Hepatocyte (in vitro differentiated cells): ENCODE measurements at places on chromosomes 3 and 15. TPM values are rescaled to one million over a fixed set of nuclear protein-coding genes. Genes with fewer than 3 reads are reported as not detected.

DNA sequence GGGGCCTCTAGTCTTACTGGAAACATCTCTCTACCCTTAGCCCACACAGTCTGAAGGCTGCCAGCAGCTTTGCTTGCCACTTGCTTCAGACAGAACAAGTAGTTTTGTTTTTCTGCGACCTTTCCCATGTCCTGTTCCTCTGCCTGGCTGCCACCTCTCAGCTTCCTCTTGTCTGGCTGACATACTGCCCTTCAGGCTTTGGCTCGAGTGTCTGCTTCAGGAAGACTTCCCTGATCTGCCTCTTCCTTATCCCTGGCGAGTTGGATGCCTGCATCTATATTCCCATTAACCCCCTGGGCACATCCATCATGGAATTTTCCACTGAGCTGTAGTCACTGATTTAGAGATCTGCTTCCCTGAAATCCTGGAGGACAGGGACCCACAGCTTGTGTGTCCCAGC is 25.1 kb upstream of the CPNE9 start:
- no peak overlapping the region for H3K4me3 ChIP-seq
- H3K4me1 ChIP-seq = peaks cover 5% of the 10 kb centered on the region
- no peak overlapping the region for H3K27ac ChIP-seq

DNA sequence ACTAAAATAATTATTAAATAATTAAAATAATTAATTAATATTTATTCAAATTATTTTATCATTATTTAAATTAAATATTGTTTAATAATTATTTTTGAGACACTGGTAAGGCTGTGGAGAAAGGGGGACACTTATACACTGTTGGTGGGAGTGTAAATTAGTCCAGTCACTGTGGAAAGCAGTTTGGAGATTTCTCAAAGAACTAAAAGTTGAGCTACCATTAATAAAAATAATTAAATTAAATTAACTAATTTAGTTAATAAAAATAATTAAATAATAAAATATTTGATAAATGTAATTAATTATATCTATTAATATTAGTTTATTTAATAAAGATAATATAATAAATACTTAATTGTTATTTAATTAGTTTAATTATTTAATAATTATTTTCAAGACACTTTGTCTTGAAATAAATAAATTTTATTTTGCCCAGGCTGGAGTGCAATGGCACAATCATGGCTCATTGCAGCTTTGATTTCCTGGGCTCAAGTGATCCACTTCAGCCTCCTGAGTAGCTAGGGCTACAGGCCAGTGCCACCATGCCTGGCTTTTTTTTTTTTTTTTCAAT is 16.4 kb upstream of the TNIK start:
- H3K27me3 ChIP-seq = no peaks in the 10 kb centered on the region
- DNase-seq = no peak
- no peak overlapping the region for H3K4me3 ChIP-seq
- H3K27ac ChIP-seq = no peak overlapping the region
- H3K36me3 ChIP-seq = no peaks in the 10 kb centered on the region

The TTLL13 gene
- not detected in 2 replicates for total RNA-seq

DNA sequence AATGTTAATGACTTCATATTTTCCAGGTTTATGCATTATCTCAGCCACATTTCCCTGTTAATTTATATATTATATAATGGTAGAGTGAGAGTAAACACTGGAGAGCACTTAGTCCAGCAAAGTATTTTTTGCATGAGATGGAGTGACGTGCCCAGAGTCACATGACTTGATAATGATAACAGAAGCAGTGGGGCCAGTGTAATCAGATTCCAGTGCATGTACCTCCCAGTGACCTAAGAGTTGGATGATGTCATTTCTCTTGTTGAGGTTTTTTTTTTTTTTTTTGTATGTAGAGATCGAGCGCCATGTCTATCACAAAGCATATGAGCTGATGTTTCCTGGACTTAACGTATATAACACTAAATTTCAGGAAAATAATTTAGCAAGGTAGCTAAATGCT is 375.3 kb downstream of the CNTN6 start:
- H3K27ac ChIP-seq = no peak overlapping the region
- DNase-seq = no peak
- no peaks in the 10 kb centered on the region for H3K36me3 ChIP-seq
- H3K4me3 ChIP-seq = no peak overlapping the region

The CPNE9 gene
- not detected in 2 replicates for total RNA-seq

- no peaks in the 10 kb centered on the region for H3K36me3 ChIP-seq
- peak overlapping the region; percentile 14 for H3K27ac ChIP-seq
- no peaks in the 10 kb centered on the region for H3K4me1 ChIP-seq
- DNase-seq = no peak
- H3K4me3 ChIP-seq = no peak overlapping the region
Measured at GRCh38 chr3:37582086-37582485, 279.6 kb upstream of the CTDSPL start.

- no peaks in the 10 kb centered on the region for H3K36me3 ChIP-seq
- H3K4me3 ChIP-seq = no peak overlapping the region
- H3K27ac ChIP-seq = no peak overlapping the region
- peak; percentile 57 for DNase-seq
Measured at GRCh38 chr3:113495035-113495434, 19.9 kb downstream of the SPICE1 start.

- no peaks in the 10 kb centered on the region for H3K36me3 ChIP-seq
- H3K27ac ChIP-seq = no peak overlapping the region
- no peaks in the 10 kb centered on the region for H3K4me1 ChIP-seq
- no peak for DNase-seq
- no peak overlapping the region for H3K4me3 ChIP-seq
Measured at GRCh38 chr15:41139619-41140018, 23.5 kb upstream of the INO80 start.

The ISL2 gene
- 3.9 and 5.3 TPM in 2 replicates for total RNA-seq

DNA sequence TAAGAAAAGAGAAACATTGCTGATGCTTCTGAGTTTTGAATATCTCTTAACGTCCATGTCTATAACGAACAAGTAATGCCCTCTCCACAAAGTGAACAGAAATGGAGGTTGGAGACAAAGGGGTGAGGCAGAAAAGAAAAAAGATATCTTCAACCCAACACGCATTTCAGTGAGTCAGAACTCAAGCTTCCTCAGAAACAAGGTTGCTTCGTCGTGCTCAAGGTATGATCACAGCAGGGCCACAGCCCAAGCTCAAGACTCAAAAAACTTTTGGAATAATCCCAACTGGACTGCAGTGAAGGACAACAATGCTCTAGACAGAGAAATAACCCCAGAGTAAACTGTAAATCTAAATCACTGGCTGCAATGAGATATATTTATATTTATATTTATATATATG is 18.9 kb downstream of the WNT5A start:
- no peaks in the 10 kb centered on the region for H3K27me3 ChIP-seq
- no peaks in the 10 kb centered on the region for H3K4me1 ChIP-seq
- no peak overlapping the region for H3K4me3 ChIP-seq
- no peak for DNase-seq
- no peaks in the 10 kb centered on the region for H3K36me3 ChIP-seq

DNA sequence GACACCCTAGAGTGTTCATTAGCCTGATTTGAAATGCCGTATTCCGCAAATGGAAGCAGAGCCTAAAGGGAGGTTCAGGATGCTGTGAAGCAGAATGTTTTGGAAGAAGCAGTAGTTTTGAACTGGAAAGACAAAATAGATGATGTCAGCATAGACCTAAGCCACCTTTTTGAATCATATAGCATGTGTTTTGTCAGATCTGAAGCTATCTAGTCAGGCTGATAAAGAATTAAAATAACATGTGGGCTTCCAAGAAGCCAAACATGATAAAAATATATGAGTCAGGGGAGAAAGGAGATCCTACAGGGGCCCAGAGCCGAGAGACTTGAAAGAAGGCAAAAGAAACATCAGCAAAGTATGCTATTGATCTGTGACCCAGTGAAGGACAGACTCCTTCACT is 47.2 kb upstream of the RASA2 start:
- H3K4me3 ChIP-seq = no peak overlapping the region
- no peaks in the 10 kb centered on the region for H3K27me3 ChIP-seq
- no peaks in the 10 kb centered on the region for H3K36me3 ChIP-seq
- peak overlapping the region; percentile 44 for H3K27ac ChIP-seq

DNA sequence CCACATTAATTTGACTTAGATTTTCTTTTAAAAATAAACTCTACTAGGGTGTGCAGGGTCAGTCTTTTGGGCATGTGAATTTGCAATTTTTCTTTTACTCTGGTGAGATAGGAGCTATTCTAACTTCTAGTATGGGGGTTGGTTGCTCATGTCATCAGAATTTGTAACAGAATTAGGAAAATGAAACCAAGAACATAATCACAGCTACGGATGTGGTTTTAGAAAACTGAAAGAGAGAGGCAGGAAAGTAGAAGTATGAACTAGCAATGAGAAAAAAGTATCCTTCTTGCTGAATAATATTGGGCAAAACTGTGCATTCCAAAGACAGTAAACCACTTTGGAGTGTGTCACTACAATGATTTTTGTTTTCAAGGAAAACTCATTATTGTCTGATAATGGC is 43.3 kb downstream of the ADPGK start:
- no peak for DNase-seq
- H3K27me3 ChIP-seq = no peaks in the 10 kb centered on the region
- no peaks in the 10 kb centered on the region for H3K36me3 ChIP-seq
- no peaks in the 10 kb centered on the region for H3K4me1 ChIP-seq

DNA sequence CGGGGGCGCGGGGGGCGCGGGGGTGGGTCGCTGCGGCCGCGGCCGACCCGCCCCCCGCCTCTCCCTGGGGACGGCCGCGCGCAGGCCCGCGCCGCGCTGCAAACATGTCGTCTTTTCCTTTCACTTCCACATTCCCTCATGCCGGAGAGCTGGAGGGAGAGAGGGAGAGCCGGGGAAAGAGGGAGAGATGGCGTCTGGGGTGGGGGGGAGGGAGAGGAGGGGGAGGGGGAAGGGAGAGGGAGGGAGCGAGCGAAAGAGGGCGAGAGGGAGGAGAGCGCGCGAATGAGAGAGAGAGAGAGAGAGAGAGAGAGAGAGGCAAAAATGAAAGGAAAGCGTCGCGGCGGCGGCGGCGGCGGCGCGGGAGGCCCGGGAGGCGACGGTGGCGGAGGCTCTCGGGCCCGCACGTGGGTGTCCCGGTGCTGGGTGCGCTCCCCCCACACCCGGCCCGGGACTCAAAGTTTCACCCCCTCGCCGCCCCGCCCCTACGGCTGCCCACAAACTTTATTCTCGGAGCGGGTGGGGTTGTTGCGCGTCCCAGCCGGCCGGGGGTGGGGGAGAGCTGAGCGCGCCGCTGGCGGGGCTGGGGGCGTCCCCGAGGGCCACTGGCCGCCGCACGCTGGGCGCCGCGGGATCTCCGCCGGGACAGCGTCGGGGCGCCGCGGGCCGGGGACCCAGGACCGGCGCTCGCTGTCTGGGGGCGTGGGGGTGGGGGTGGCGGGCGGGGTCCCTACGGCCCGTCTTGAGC is 731 bp downstream of the ZNF710 start:
- peak; percentile 82 for DNase-seq
- H3K4me1 ChIP-seq = peaks cover 59% of the 10 kb centered on the region
- peak overlapping the region; percentile 60 for H3K4me3 ChIP-seq
- H3K27me3 ChIP-seq = no peaks in the 10 kb centered on the region

DNA sequence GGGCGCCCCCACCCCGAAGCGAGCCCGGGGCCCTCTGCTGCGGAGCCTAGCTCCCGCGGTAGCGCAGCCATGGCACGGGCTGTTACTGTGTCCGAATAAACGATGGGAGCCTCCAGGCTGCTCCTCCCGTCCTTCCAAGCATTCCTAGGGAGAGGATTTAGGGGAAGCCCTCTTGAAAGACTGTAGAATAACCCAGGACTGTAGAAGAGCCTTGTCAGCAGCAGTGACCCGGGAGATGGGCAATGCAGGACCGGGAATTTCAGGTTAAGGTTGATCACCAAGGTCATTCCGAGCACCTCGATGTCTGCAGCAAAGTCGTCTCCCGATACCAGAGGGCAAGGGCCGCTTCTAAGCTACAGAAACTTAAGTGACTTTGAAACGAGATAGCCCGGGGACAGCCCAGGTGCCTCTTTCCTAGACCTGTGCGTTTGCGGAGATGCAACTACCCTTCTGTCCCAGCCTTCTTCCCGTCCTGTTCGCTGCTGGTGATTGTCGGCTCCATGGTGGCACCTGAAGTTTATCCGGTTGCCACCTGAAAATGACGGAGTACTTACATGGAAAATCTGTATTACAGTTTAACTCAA is 753 bp upstream of the MYO5A start:
- peak overlapping the region; percentile 13 for H3K27ac ChIP-seq
- no peaks in the 10 kb centered on the region for H3K36me3 ChIP-seq
- H3K27me3 ChIP-seq = peaks cover 58% of the 10 kb centered on the region

- no peaks in the 10 kb centered on the region for H3K36me3 ChIP-seq
- H3K4me3 ChIP-seq = no peak overlapping the region
- no peak for DNase-seq
- no peaks in the 10 kb centered on the region for H3K27me3 ChIP-seq
- H3K4me1 ChIP-seq = no peaks in the 10 kb centered on the region
Measured at GRCh38 chr3:105274958-105275357, 91.8 kb upstream of the ALCAM start.

- H3K36me3 ChIP-seq = no peaks in the 10 kb centered on the region
- no peak overlapping the region for H3K27ac ChIP-seq
- H3K4me3 ChIP-seq = no peak overlapping the region
Measured at GRCh38 chr3:56291953-56292352, 176.3 kb downstream of the ERC2 start.

DNA sequence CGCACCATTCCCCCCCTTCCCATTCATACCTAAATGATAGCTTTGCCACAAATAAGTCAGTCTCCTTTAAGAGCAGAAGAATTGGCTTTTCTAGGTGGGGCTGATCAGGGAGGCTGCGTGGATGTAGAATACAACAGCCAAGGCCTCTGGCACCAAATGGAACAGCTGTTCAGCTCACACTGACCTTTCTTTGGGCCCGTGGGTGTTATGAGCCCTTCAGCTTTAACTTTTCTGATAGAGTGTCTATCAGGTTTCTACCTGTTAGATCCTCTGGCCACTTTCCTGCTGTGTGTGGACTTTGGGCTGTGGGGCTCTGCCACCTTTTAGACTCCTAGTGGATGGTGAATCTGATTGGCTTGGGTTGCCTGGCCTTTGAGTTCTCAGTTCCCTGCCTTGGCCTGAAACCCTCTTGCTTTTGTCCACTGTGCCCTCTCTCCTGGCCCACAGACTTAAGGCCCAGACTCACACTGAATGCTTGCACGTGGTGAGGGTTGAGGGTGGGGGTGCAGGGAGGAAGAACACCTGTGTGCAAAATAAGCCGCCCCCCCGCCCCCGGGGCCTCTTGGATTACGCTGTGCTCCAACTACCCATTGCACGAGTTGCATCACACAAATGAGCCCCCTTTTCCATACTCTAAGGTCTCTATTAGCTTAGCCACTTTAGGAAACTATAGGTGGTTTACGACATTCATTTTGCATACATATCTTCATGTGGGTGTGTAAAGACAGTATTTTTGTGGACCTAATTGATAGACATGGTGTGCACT is 1.3 kb upstream of the RFX7 start:
- H3K27ac ChIP-seq = peak overlapping the region; percentile 84
- H3K36me3 ChIP-seq = no peaks in the 10 kb centered on the region
- no peak overlapping the region for H3K4me3 ChIP-seq
- no peaks in the 10 kb centered on the region for H3K27me3 ChIP-seq
- peak; percentile 35 for DNase-seq

GRCh38 chr3:189787632-189788031 is 156.4 kb downstream of the TP63 start:
- no peaks in the 10 kb centered on the region for H3K36me3 ChIP-seq
- no peak for DNase-seq
- H3K4me1 ChIP-seq = no peaks in the 10 kb centered on the region
- H3K27ac ChIP-seq = no peak overlapping the region
- H3K27me3 ChIP-seq = no peaks in the 10 kb centered on the region
- no peak overlapping the region for H3K4me3 ChIP-seq
